Karpas-422 (cell line): ENCODE measurements at places on chromosomes 11 and 22. TPM values are rescaled to one million over a fixed set of nuclear protein-coding genes. Genes with fewer than 3 reads are reported as not detected.
A peak's percentile ranks its signal among the peaks of the same experiment; 100 is the strongest.

DNA sequence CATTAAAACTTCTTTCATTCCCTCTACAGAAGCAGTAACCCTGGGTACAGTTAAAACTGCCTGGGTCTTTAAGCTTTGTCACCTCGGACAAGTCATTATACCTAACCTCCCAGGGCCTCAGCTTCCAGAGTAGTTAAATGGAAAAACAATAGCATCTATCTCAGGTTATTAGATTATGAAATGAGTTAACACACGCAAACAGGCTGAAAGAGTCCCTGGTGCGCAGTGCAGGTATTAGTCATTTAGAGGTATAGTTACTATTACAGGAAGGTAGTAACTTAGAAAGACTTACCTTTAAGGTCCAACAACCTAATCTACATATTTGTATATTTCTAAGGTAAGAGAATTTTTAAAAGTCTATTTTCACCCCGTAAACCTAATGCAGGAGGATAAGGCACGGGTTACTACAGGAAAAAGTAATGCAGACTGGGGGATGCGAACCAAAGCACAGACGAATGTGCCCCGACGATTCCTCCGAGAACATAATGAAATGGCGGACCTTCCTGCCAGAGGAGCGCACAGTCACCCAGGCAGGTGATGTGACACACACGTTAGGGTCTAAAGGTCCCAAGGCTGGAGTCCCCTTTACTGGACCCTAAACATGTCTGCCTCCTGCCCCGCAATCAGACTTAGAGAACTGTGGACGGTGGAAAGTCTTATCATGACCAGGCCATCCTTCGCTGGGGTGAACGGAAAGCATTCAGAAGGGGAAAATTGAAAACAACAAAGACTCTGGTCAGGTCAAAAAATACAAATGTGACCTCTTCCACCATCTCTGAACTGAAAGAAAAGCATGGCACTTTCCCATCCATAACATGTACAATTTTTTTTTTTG, 1.3 kb downstream of the NAP1L4 start:
- peak; percentile 74 for DNase-seq
- H3K36me3 ChIP-seq = peaks cover 29% of the 10 kb centered on the region; the same call in 1 of the 2 replicates
- H3K4me1 ChIP-seq = peaks cover 35% of the 10 kb centered on the region
- no peaks in the 10 kb centered on the region for H3K27me3 ChIP-seq
- peak overlapping the region; percentile 84 for H3K4me3 ChIP-seq

GRCh38 chr11:62671236-62671607, 251 bp upstream of the UQCC3 start:
- no peak for DNase-seq
- H3K36me3 ChIP-seq = peaks cover 8% of the 10 kb centered on the region; the same call in 1 of the 2 replicates

- no peaks in the 10 kb centered on the region for H3K27me3 ChIP-seq
- no peak for DNase-seq
- no peak overlapping the region for H3K4me3 ChIP-seq
- H3K4me1 ChIP-seq = no peaks in the 10 kb centered on the region
Observed at GRCh38 chr22:49673048-49673447, 154.6 kb downstream of the BRD1 start.

GRCh38 chr22:46848197-46848596, 85.7 kb downstream of the TBC1D22A start:
- DNase-seq = no peak
- H3K36me3 ChIP-seq = peaks cover 13% of the 10 kb centered on the region
- H3K27me3 ChIP-seq = no peaks in the 10 kb centered on the region
- H3K4me3 ChIP-seq = no peak overlapping the region
- H3K4me1 ChIP-seq = no peaks in the 10 kb centered on the region

GRCh38 chr11:15278128-15278527, 163.4 kb downstream of the INSC start:
- H3K27me3 ChIP-seq = no peaks in the 10 kb centered on the region
- no peaks in the 10 kb centered on the region for H3K36me3 ChIP-seq
- peaks cover 19% of the 10 kb centered on the region for H3K4me1 ChIP-seq
- H3K4me3 ChIP-seq = no peak overlapping the region

DNA sequence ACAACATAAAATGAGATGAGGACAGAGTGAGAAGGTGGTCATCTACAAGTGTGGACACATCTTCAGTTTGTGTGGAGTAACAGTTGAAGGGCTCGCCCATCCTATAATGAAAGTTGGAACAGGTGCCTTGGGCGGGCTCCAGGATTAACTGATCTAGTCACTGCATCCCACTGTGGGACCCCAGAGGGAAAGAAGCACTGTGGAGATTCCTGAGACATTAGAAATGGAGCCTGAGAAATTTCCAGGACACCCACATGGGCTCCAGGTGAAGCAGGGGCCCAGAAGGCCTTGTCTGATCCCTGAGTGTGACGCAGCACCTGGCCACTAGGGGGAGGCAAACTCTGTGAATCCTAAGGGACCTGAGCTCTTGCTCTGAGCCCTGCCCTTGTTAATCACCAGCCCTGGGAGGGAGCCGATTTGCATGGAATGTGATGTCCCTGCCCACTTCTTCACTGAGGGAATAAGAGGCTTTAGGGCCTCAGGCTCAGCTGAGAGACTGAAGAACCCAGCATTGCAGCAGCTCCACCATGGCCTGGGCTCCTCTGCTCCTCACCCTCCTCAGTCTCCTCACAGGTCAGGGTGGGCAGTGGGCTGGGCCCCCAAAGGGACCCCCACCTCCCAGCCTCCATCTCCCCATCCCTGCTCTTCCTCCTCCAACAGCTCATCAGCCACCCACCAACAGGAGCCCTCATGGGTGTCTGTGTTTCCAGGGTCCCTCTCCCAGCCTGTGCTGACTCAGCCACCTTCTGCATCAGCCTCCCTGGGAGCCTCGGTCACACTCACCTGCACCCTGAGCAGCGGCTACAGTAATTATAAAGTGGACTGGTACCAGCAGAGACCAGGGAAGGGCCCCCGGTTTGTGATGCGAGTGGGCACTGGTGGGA, 98.4 kb downstream of the VPREB1 start:
- H3K27me3 ChIP-seq = no peaks in the 10 kb centered on the region
- peaks cover 24% of the 10 kb centered on the region for H3K4me1 ChIP-seq
- no peak overlapping the region for H3K27ac ChIP-seq
- no peaks in the 10 kb centered on the region for H3K36me3 ChIP-seq

DNA sequence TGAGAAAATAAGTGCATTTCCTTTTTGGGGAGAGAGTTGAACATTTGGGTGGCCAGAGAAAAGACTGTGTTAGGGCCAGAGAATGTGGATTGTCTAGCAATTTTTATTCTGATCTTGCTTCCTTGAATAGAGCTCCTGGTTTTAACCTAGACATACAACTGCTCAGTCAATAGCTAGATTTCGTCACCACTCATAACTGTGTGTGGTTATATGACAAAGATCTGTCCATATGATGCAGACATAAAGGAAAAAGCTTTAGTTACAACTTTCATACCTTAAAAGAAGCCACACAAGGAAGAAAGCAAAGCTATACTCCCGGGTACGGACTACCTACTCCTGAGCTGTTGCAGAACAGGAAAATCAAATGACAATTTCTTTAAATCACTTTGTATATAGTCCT, 37.2 kb downstream of the MS4A6A start:
- H3K27me3 ChIP-seq = no peaks in the 10 kb centered on the region
- H3K36me3 ChIP-seq = no peaks in the 10 kb centered on the region
- no peak overlapping the region for H3K4me3 ChIP-seq
- H3K4me1 ChIP-seq = no peaks in the 10 kb centered on the region
- DNase-seq = no peak
- H3K27ac ChIP-seq = no peak overlapping the region

DNA sequence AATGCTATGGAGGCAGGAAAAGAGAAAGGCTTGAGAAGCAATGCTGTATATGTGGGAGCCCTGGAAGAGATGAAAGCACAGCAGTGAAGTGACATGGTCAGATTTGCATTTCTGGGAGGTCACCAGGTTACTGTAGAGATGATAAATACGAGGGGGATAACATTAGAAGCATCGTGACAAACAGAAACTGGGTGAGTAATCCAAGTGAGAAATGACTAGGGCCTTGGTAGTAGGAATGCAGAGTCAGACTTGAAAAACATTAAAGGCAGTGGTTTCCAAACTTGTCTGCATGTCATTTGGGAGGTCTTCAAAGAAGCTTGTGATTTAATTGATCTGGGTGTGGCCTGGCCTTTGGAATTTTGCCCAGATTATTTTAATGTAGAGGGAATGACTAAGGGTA, 43.9 kb downstream of the CCDC34 start:
- DNase-seq = no peak
- no peak overlapping the region for H3K27ac ChIP-seq
- H3K36me3 ChIP-seq = no peaks in the 10 kb centered on the region
- H3K27me3 ChIP-seq = no peaks in the 10 kb centered on the region
- no peak overlapping the region for H3K4me3 ChIP-seq
- H3K4me1 ChIP-seq = no peaks in the 10 kb centered on the region

DNA sequence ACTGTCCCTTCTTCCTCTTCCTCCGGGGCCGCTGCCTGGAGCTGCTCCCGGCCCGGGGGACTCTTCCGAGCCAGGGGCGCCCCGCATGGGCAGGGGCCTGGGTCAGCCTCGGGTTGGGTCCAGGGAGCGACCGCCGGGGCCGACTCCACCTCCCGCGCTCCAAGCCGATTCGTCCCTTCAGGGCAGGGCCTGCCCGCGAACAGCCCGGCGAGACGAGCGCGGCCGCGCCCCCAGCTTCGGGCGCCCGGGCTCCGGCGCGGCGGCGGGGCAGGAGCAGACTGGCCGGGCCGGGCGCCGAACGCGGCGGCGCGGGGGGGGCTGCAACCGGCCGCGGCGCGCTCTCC, at the start of gene LARGE1:
Gene LARGE1, minus strand, starts transcription at position 280 of the 344 bp plus-strand sequence.
- no peak for DNase-seq
- no peaks in the 10 kb centered on the region for H3K36me3 ChIP-seq
- H3K4me1 ChIP-seq = peaks cover 3% of the 10 kb centered on the region; the same call in 1 of the 2 replicates

DNA sequence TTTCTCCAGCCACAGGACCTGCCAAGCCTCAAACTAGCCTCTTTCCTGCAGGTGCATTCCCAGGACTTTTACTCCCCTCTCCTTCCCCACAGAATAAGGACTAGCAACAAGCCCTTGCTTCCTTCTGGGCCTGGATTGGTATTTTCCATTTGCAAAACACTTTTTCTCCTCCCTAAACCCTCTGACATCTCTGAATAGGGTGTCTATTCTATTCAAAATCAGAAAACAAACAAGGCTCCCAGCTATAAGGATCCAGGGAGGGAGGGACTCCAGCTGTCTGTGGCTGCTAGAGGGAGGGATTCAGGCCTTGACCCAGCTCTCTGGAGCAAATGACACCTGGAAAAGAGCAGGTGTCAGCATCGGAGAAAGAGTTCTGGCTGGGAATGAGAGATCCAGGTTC, 168.5 kb upstream of the BDNF start:
- no peaks in the 10 kb centered on the region for H3K4me1 ChIP-seq
- DNase-seq = no peak
- H3K4me3 ChIP-seq = no peak overlapping the region

DNA sequence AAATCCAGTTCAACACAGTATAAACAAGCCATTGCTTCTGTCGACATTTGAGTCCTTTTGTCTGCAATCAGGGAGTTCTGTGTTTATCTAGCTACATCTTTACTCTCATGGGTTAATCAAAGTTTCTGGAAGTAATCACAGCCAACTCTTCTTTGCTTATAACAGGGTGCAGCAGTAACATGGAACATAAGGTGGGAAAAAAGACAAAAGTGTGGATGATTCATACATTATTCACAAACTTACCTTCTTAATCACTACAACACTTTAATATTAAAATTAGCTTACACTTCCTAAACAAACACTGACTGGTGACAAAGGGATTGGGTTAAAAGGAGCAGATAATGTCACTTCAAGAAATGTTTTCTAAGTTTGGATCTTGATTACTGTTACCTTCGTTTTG, 44.7 kb downstream of the SNX19 start:
- no peaks in the 10 kb centered on the region for H3K36me3 ChIP-seq
- no peak for DNase-seq
- no peaks in the 10 kb centered on the region for H3K27me3 ChIP-seq
- H3K27ac ChIP-seq = no peak overlapping the region
- no peaks in the 10 kb centered on the region for H3K4me1 ChIP-seq

DNA sequence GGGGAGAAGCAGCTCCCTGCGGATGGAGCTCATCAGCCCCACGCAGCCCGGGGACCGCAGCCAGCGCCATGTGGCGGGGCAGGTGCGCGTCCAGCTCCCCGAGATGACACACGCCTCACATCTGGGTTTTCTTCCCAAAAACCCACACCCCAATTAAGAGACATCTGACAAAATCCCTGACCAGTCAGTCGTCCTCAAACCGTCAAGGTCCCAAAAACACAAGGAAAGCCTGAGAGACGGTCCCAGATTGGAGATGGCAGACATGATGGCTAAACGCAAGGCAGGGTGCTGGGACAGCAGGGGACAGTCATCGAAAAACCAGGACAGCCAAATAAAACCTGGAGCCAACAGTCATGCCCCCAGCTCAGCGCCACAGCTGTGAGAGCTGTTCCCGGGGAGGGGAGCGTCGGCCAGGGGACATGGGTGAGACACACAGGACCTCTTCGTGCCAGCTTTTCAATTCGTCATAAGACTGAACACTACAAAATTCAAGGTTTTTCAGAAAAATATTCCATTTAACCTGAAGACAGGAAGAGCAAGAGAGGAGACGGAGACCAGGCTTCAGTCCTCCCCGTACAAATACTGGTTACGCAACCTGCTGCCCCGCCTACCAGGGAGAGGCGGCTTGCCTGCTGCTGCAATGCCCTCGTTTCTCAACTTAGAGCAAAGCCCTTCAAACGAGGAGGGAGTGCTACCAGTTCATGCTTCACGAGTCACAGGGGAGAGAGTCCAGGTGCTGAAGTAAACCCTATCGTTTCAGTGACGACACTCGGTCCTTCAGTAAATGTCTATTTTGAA, 10.5 kb downstream of the TOLLIP start:
- H3K4me1 ChIP-seq = no peaks in the 10 kb centered on the region
- no peak overlapping the region for H3K4me3 ChIP-seq
- no peak for DNase-seq

- H3K4me1 ChIP-seq = peaks cover 4% of the 10 kb centered on the region
- H3K36me3 ChIP-seq = no peaks in the 10 kb centered on the region
- no peak overlapping the region for H3K4me3 ChIP-seq
- no peaks in the 10 kb centered on the region for H3K27me3 ChIP-seq
- DNase-seq = no peak
- no peak overlapping the region for H3K27ac ChIP-seq
Observed at GRCh38 chr22:49672014-49672516, 155.6 kb downstream of the BRD1 start.

GRCh38 chr22:19962246-19962908, 20.8 kb upstream of the TXNRD2 start:
- H3K4me1 ChIP-seq = peaks cover 14% of the 10 kb centered on the region
- H3K4me3 ChIP-seq = no peak overlapping the region
- no peaks in the 10 kb centered on the region for H3K27me3 ChIP-seq
- H3K36me3 ChIP-seq = peaks cover 10% of the 10 kb centered on the region

DNA sequence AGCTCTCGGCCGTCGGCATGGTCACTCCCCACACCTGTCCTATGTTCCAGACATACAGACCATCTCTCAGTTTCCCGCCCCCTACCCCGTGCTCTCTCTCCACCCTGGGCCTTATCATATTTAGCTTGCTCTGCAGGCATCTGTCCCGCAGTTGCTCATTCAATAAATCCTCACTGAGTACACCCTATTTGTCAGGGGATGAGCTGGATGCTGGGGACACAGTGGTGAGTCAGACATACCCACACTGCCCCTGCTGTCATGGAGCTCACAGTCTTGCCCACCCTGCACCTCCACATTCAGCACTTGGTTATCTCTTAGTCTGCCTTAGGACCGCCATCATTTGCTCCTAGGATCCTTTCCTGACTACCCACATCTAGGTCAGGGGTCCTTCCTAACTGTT, 313.8 kb downstream of the LARGE1 start:
- no peak for DNase-seq
- no peak overlapping the region for H3K27ac ChIP-seq
- no peaks in the 10 kb centered on the region for H3K36me3 ChIP-seq
- no peaks in the 10 kb centered on the region for H3K27me3 ChIP-seq
- H3K4me1 ChIP-seq = no peaks in the 10 kb centered on the region

Gene BTBD18
- not detected in 2 replicates for total RNA-seq

Gene ZNF70
- 8.5 and 12.0 TPM in 2 replicates for total RNA-seq

Gene HORMAD2
- total RNA-seq = not detected in 2 replicates

Gene TMA7B
- total RNA-seq = not detected in 2 replicates

Gene UPK3A
- total RNA-seq = not detected in 2 replicates

Gene CHRM1
- not detected in 2 replicates for total RNA-seq
